ENCODE measurements at places on chromosomes 7 and 10.

DNA sequence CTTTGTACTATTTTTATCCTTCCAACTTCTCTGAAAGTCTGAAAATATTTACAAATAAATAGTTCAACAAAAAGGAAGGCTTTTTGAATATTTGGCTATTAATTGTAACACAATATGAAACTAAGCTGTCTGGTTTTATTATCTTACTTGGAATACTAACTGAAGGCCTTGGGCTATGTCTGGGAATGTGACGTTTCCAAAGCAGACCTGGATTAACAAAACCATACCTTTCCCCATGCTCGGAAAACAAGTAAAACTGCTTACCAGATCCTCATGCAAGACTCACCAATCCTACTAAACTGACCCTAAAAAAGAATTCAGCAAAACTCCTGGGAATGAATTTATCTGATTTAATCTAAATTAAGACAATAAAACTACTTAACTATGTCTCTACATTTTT lies 116.4 kb downstream of the ATE1 start:
- no peak for DNase-seq

DNA sequence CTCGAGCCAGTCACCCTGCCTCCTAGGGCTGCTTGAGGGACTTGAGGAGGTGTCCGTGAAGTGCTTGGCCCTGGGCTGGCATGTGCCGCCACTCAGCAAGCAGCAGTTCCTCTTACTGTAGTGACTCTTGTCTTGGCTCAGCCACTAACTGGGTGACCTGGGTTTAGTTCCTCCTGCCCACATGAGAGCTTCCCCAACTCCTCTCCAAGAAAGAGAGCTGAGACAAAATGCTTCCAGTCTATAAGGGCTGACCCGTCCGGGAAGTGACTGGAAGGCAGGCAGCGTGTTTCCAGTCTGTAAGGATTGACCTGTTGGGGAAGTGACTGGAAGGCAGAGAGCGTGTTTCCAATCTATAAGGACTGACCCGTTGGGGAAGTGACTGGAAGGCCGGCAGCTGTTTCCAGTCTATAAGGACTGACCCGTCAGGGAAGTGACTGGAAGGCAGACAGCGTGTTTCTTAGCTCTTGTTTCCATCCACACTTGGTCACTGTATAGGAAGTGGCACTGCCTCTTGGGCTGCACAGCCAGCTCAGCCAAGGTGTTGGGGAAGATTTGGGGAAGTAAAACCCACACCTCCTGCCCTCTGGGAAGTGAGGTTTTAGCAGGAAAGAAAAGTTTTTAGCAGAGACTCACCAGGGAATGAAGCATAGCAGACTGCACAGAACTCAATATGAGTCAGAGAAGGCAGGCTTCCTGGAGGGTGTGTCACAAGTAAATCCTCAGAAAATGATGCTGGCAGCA lies 53.3 kb upstream of the PPIF start:
- DNase-seq = no peak

GRCh38 chr10:78353636-78354035 lies 320.0 kb downstream of the RPS24 start:
- DNase-seq = no peak

DNA sequence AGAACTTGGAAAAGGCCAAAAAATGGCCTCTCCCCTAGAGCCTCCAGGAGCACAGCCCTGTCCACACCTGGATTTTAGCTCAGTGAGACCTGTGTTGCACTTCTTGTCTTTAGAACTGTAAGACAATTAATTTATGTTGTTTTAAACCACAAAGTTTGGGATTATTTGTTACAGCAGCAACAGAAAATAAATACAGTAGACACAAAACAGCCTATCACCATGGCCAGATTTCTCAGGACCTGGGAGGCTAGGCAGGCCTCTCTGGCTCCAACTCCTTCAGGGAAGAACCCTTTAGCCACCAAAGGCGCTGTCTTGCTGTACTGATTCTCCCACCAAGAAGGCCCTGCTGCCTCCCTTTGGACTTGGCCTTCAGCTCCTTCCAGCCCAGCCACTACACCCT lies 54.1 kb upstream of the PSAP start:
- DNase-seq = no peak

DNA sequence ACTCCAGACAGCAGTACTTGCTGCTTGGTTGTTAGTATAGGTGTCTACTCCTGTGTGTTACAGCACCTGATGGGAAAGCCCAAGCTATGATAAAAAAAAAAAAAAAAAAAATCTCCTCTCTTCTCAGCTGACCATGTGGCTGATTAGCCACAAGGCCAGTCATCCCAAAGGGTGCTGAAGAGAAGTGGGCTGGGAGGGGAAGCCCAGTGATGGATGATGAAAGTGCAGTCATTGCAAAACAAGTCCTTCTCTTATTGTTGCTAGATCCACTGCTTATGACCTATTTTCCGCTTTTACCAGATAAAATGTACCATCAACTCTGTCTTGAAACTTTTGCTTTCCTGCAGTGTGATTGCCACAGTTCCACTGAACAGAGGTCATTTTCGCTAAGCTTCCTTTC lies 1092.5 kb upstream of the C7orf33 start:
- DNase-seq = no peak

GRCh38 chr7:35762781-35763180 lies 38.1 kb upstream of the SEPTIN7 start:
- DNase-seq = no peak

- DNase-seq = no peak
Observed at GRCh38 chr7:113331155-113331898, 213.0 kb upstream of the SMIM30 start.

- no peak for DNase-seq
Observed at GRCh38 chr10:11443468-11444154, 167.8 kb downstream of the USP6NL start.

DNA sequence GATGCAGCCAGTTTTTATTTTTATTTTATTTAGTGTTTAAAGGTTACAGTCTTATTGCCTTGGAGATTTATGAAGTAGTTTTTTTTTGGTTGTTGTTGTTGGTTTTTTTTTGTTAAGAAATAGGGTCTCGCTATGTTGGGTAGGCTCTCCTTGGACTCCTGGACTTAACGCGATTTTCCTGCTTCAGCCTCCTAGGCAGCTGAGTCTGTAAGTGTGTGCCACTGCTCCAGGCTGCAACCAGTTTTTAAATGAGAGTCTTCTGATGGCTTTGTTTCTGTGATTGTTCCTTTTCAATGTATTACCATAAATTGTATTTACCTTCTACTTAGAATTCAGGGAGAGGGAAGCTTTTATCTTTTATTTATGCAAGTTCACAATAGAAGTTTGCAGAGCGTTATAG lies 62.8 kb downstream of the BICC1 start:
- DNase-seq = no peak

GRCh38 chr10:13885238-13885990 lies 298.6 kb downstream of the PRPF18 start:
- DNase-seq = no peak

GRCh38 chr10:112481602-112482001 lies 34.6 kb downstream of the VTI1A start:
- DNase-seq = no peak

GRCh38 chr7:116698930-116699721 lies 27.1 kb downstream of the MET start:
- no peak for DNase-seq

DNA sequence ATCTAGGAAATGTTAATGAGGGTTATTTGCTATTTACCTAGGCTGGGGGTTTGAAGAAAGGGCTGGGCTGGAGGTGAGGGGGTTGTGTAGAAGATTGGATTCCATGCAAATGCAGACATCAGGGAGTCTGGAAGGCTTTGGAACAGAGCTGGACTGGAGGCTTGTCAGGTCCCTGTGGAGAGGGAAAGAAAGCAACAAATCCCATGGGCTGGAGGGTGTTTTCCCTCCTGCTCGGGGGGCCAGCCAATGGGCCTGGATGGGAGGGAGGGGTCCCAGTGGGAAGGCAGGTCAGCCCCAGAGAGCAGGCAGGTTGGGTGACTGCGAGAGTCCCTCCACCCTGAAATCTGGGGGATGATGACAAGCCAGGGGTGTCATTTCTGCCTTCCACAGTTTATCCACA lies 431.8 kb downstream of the RPS24 start:
- DNase-seq = no peak

- no peak for DNase-seq
Observed at GRCh38 chr7:156074084-156074483, 261.8 kb upstream of the SHH start.

GRCh38 chr7:99707096-99707495 lies 27.3 kb upstream of the CYP3A5 start:
- no peak for DNase-seq

- no peak for DNase-seq
Observed at GRCh38 chr10:48773580-48773979, 88.9 kb downstream of the WDFY4 start.

- no peak for DNase-seq
Observed at GRCh38 chr10:120539076-120539475, 82.0 kb downstream of the PLPP4 start.

DNA sequence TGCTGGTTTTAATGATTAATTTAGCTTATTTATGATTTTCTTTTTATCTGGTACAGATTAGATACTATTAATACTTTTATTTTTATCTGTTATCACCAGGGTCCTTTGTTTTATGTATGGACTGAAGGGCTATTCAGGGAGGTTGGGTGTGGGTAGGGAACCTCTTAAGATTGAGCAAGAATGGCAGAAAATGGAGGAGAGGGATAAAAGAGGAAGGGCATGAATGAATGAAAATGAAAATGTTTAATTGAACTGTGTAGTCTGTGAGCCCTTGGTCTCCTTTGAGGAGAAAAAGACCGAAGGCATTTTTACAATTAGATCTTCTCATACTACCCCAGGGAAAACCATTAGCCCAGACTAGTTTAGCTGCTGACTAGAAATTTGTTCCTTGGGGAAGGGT lies 93.1 kb downstream of the CDK14 start:
- no peak for DNase-seq

DNA sequence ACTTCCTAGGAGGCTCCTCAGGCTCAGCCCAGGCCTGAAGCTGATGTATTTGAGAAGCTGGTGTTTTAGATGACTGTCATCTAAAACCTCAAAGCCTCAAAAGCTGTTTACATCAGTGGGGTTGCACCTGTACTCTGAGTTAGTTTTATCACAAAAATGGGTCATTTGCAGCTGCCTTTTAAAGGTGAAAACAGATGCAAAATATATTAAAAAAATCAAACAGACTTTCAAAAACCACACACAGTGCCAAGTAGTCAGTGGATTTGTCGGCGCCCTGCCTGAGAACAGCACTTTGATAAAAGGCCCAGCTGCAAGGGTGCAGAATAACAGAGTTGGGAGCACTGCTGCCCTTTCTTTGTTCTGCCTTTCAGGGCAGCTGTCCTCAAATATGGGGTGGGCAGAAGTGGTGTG lies 103.0 kb downstream of the VOPP1 start:
- no peak for DNase-seq

DNA sequence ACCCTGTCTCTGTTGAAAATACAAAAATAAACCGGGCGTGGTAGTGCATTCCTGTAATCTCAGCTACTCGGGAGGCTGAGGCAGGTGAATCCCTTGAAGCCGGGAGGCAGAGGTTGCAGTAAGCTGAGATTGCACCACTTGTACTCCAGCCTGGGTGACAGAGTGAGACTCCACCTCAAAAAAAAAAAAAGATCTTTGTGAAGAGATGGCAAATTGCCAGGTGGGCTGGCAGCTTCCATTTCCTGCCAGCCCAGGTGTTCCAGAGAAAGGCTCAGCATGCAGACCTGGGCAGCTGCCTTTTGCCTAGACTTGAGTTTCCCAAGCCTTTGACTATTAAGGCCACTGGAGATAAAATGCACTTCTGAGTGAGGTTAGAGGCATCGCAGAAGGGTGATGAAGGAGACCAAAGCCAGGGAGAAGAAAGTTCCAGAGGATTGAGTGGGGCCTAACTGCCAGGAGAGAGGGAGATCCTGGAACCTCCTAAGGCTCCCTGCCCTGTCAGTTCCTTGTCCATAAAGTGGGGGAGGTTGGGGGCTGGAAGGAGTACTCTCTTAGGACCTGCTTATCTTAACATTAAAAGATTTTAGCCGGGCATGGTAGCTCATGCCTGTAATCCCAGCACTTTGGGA lies 10.0 kb upstream of the DDIT4 start:
- DNase-seq = no peak

GRCh38 chr7:34013421-34013820 lies 108.1 kb downstream of the BMPER start:
- no peak for DNase-seq

GRCh38 chr10:50604049-50604640 lies 19.6 kb downstream of the SGMS1 start:
- no peak for DNase-seq

DNA sequence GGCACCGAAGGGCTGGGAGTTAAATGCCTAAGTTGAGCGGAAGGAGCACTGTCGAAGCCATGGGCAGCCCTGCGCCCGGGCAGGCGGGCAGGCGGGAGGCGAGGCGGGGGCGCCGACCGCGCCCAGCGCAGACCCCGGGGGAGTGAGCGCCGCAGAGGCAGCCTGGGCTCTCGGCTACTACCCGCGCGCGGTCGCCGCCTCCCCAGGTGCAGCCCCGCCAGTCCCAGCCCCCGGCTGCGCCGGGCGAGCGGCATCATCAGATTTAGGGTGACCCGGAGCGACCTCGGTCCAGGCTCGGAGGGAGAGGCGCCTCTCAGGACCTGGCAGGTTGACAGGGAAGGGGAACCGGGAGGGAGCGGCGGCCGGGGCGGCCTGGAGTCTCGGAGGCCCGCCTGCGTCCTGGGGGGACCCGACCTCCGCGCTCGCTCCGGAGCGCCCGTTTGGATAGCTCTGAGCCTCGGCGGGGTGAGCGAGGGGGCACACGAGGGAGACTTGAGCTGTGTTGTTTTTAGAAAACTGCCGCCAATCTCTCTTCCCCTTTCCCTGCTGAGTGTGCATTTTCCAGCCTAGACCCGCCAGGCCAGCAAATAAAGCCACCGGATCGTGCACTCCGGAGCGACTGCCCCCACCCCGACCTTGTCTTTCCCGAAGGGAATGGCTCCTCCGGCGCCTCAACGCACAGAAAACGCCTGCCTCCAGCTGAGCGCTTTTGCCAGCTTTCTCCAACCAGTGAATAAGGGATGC lies 2.3 kb upstream of the NRP1 start:
- DNase-seq = no peak

DNA sequence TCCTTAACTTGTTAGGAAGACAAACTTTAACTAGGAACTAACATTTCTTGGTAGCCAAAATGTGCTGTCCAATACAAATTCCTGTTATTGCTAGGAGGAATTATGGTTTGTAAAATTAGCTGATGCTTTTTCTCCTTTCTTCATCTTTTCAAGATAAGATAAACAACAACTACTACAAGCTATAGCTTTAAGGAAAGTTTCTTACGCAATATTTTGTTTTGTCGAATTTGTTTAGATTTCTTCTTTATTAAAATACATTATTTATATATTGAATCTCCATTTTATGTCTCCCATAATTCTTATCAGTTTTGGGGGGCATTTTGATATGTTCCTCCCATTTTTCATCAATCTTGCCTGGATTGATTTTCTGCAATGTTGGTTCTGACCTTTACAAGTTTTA lies 277.5 kb downstream of the SUGCT start:
- no peak for DNase-seq

DNA sequence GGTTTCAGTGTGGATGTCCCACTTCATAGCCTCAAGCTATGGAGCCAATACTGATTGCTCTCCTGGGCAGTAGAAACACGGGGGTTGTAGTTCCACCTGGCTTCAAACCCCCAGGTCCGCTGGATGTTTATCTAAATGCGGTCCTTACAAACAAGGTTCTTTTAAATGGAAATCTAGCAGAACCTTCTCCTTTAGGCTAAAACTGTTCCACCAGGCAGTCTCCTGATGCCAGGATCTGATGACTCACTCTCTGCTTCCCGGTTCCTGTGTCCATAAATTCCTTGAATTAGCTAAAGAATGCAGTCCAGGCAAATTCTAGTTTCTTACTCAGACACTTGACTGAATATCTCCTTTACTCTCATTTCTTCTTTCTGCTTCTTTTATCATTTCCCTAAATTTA lies 108.4 kb upstream of the FAM3C start:
- peak; percentile 63 for DNase-seq

GRCh38 chr7:2051707-2052656 lies 180.8 kb downstream of the MAD1L1 start:
- no peak for DNase-seq
